ENCODE measurements at places on chromosomes 6 and 20.
A peak's percentile ranks its signal among the peaks of the same experiment; 100 is the strongest.

DNA sequence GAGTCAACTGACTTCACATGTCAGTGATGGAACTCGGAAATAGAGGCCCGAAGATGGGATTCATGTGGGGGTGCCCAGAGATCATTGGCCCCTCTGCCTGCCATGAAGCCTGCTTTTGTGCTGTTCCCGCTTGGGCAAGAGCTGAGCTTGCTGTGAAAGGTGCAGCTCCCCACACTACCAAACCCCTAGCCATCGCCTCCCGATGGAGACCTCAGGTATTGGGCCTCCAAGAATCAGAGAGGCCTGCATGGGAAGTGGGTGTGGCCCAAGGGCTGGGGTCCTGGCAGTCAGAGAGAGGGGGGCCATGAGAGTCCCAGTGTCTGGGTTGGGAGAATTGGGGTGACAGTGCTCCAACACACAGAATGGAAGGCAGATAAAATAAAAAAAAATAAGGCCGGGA is 160.9 kb downstream of the SOD2 start:
- DNase-seq = no peak

GRCh38 chr6:152685819-152686218 is 11.9 kb upstream of the MYCT1 start:
- no peak for DNase-seq

GRCh38 chr20:19368351-19368750 is 155.9 kb downstream of the SLC24A3 start:
- no peak for DNase-seq

DNA sequence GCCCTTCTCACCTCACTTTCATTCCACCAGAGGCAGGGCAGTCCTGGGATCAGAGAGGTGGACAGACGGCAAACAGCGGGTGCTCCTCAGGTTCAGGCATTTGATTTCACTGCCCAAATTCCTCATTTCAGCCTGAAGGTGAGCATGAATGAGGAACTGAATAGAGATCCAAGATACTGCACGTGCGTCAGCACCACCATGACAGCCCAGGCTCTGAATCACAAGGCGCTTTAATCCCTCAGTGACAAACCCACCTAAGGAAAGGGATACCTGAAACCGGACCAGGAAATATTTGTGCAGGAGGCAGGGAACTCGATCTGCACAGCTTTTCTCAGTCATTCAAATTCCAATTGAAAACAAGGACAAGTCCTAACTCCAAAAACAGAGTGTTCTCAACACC is 174.8 kb upstream of the HEY2 start:
- DNase-seq = no peak

GRCh38 chr6:157481865-157482249 is 100.9 kb downstream of the ZDHHC14 start:
- no peak for DNase-seq

DNA sequence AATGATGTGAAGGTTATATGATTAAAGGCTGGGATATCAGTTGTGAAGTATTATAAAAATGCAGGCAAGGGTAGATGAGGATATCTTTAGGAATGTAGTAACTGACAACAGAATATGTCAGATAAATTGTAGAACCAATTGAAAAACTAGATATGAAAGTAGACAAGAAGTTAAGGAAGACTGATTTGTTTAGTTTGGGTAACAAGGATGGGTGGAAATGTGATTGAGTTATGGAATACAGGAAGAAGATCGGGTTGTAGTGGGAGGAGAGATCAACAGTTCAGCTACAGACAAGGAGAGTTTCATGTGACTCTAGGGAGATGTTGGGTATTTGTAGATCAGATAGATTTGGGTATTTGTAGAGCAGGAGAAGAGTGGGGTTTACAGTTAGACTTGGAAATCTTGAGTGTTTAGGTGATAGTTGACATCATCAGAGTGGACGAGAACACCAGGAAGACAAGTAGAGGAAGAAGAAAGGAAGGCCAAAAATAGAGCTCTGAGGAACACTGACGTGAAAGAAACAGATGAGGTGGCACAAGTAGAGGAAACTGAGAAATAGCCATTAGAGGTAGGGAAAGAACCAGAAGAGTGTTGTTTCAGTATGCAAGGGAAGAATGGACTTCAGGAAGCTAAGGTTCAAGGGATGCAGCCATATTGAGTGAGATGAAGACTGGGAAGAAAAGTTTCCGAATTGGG is 12.1 kb upstream of the TSPYL1 start:
- no peak for DNase-seq

DNA sequence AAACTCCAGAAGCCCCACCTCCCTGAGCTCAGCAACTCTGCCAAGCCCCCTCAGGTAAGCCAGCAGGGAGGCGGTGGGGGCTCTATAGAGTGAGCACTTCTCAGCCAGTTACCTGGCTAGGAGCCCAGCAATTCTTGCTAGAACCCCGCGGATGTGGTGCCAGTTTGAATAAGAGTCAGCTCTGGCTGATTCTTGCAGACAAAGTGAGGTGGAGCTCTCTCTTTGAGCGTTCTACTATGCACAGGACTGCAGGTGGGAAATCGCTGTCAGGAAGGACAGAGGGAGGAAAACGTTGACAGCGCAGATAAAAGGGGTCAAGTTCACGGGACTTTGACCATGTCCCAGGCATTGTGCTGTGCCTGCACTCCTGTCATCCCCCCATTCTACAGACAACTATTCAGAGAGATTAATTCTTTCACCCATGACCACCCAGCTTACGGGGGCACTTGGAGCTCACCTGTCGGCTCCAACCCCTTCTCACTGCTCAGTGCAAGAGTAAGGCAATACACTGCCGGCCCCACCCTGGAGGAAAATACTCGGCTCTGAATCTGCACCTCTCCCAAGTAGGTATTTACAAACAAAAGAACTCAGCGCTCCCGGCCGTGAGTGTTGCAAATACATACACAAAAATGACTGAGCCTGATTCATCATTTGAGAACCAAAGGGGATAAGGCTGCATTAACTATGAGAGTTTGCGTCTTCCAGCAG is 92.9 kb downstream of the ANKRD60 start:
- no peak for DNase-seq

GRCh38 chr6:112752305-112752704 is 405.2 kb downstream of the RFPL4B start:
- no peak for DNase-seq

DNA sequence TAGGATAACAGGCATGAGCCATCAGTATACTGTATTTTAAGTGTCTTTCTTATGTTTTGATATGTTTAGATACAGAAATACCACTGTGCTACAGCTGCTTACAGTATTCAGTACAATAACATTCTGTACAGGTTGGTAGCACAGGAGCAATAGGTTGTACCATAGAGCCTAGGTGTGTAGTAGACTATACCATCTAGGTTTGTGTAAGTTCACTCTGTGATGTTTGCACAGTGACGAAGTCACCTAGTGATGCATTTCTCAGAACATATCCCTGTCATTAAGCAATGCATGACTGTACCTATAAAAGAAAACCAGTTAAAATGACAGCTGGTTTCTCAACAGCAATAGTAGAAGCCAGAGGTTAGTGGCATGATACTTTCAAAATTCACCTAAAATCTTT is 3.0 kb upstream of the ZBTB24 start:
- DNase-seq = no peak

DNA sequence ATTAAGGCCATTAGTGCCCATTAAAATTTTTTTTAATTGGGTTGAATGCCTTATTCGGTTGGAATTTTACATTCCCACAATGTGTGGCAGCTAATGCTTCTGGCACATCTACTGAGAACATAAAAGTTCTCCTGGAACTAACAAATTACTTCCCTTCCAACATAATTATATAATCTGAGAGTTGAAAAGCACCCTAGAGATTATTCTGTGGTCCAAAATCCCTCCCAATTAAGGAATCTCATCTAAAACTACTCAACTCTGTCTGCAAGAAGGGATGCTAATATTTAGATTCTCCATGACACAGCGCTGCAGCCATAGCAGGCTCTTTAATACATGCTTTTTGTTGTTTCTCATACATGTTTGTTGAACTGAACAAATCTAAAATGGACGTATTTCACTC is 4.0 kb downstream of the NUDT3 start:
- no peak for DNase-seq

DNA sequence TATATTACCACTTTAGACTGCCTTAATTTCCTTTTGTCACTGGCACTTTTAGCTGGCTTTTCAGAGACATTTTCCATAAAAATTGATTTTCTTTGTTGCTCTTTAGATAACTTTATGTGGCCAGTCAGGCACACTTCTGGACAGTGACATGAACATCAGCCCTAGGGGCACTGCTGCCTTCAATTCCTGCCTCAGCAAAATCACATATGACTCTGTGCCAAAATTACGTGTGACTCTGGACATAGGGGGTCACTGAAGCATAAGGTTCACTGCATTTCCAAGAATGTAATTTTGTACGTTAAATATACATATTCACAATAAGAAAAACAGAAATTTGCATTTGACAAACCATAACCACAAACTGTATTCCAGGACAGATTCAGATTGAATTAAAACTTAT is 66.5 kb downstream of the ESF1 start:
- DNase-seq = no peak

- DNase-seq = peak; percentile 65
Observed at GRCh38 chr6:44268095-44268628, 2.1 kb upstream of the TMEM151B start.

DNA sequence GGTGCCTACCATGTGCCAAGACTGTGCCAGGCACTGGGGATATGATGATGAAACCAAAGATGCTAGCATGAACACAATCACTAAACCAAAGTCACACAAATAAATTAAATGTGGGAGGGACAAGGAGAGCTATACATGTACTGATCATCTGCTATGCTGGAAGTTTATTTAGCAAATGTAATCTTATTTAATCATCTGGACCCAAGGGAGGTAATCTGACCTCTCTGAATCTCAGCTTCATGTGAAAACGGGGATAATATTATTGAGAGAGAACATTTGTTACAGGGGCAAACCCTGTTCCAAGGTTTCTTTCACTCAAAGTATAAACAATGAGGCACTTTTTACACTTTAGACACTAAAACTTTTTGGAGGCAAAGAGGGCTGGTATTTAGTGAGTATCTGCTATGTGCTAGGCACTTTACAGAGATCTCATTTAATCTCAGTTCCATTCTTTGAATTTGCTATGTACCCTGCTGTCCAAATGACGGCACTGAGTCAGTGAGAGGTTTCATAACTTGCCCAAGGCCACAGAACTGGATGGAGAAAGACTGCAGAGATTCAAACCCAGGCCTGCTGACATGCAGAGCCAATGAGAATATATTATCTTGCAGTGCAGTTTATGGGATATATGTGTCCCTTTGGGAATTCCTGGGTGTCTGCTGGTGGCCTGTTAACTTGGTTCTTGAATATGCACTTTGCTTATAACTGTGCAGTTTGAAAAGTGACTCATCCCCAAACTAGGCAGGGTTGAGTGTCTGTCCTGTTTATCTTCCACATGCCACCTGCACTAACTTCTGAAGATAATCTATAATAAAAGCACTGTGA is 3.3 kb upstream of the ASXL1 start:
- no peak for DNase-seq

- no peak for DNase-seq
Observed at GRCh38 chr6:25277386-25277785, 1.8 kb upstream of the CARMIL1 start.

GRCh38 chr6:141682391-141682790 is 450.3 kb upstream of the GJE1 start:
- DNase-seq = no peak

DNA sequence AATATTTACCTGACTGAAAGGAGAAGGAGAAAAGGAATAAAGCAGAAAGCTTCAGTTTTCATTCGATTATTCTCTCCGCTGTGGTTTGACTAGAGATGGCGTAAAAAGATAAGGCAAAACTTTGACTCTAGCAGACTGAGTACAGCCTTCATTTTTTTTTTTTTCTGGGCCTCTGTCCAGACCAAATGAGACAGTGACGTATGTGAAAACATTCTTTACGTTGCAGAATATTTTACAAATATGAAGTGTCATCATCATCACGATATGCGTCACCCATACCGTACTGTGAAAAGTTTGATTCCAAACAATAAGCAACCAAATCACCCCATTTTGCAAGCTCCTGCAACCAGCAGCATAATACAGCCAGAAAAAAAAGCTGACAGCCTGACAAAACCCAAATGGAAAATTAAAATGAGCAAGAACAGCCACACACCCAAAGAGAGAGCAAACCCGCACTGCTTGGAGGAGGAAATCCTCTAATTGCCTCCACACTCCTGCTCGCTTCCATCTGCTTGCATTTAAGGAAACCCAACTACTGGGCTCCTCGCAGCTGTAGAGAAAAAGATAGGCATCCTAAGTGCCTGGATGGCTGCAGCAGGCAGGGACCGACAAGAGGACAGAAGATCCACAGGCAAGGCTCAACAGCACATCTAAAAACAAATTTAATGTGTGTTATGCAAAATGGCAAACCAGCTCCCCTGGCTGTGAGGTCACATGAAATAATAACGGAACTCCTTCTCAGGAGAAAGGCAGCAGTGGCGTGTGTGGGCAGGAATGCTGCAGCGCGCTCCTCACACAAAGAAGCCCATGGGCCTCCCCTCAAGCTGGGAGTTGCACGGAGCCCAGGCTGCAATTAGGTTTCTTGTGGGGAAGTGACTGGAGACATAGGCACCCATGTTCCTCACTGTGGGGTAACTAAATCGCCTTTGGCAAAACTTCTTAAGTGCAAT is 113.1 kb downstream of the FYN start:
- DNase-seq = no peak

- no peak for DNase-seq
Observed at GRCh38 chr6:104784884-104785283, 74.8 kb downstream of the HACE1 start.

- no peak for DNase-seq
Observed at GRCh38 chr20:46551522-46552381, 1.3 kb upstream of the OCSTAMP start.

- no peak for DNase-seq
Observed at GRCh38 chr20:17626217-17627007, 55.6 kb downstream of the RRBP1 start.

GRCh38 chr20:63572788-63573646 is 1.0 kb downstream of the HELZ2 start:
- no peak for DNase-seq

DNA sequence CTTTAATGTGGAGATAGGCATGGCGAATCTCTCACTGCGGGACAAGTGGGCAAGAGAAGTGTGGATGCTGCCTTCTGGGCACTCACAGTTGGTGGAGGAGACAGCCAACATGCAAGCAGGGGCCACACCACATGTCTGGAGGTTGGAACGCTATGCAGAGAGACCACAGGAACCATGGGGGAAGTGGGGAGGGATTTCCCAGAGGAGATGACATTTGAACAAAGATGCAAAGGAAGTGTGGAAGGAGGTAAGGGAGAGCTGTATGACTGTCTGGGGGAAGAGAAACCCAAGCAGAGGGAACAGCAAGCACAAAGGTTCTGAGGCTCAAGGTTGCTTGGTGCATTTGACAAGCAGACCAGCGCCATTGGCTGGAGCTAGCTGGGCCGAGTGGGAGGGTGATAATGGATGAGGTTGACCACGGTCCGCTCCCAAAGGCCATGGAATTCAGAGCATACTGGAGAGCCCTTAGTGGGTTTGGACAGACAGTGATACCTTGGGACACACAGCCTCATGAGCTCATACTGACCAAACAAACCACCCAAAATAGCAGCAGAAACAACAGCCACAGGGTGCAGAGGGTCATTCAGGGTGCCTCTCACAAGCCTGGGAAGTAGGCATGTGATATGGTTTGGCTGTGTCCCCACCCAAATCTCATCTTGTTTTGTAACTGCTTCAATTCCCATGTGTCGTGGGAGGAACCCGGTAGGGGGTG is 7.6 kb upstream of the FAM110A start:
- no peak for DNase-seq

- DNase-seq = no peak
Observed at GRCh38 chr6:110876806-110877564, 2.4 kb downstream of the AMD1 start.

GRCh38 chr6:156396068-156396771 is 381.0 kb upstream of the ARID1B start:
- DNase-seq = peak; percentile 24

Measured in germinal center (tissue), 1 donor.